ENCODE measurements at places on chromosomes 7 and 10.

- no peak for DNase-seq
These were observed 50.0 kb downstream of the AOC1 start for GRCh38 chr7:150902078-150903033.

DNA sequence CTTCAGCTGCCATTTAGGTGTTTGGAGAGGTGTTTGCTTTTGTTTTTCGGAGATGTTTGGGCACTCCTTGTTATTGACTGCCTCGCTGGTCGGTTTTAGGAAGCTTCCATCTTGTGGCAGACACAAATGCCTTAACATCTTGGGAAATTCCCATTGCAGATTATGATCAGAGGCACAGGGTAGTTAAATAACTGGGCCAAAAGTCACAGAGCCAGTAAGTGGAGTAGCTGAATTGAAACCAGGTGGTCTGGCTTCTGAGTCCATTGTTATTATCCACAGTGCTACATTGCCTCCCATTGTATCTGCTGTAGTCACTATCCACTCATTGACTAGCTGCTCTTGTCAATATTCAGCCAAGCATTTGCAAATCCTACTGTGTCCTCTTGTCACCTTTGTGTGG lies 138.2 kb upstream of the PLPP4 start:
- DNase-seq = no peak

GRCh38 chr7:80736371-80737125 lies 98.1 kb downstream of the CD36 start:
- DNase-seq = no peak

GRCh38 chr10:67280405-67280804 lies 354.6 kb downstream of the LRRTM3 start:
- no peak for DNase-seq

DNA sequence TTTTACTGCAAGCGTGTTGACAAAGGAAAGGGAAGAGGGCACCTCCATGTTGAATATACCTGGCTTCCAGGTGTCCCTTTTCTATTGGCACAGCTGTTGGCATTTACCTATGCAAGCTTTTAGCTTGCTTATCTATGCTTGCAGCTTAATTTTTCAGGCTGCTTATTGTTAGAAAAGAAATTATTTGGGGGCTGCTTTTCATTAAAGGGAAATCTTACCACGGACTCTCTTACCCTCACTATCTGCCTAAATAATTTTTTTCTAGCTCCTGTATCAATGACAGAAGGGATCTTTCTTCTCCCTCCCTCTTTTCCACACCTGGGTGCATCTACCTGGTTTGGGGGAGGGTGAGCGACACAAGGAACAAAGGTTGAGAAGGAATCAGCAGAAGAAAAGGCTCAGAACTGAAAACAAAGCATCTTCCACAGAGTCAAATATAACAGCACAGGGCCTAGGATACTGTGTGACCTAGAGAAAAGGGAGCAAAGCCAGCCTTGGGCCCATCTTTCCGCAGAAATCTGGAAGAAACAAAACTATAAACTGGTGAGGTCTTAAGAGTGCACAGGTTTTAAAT lies 15.2 kb upstream of the GJC3 start:
- no peak for DNase-seq

GRCh38 chr7:138753610-138754009 lies 44.2 kb upstream of the TMEM213 start:
- DNase-seq = no peak

DNA sequence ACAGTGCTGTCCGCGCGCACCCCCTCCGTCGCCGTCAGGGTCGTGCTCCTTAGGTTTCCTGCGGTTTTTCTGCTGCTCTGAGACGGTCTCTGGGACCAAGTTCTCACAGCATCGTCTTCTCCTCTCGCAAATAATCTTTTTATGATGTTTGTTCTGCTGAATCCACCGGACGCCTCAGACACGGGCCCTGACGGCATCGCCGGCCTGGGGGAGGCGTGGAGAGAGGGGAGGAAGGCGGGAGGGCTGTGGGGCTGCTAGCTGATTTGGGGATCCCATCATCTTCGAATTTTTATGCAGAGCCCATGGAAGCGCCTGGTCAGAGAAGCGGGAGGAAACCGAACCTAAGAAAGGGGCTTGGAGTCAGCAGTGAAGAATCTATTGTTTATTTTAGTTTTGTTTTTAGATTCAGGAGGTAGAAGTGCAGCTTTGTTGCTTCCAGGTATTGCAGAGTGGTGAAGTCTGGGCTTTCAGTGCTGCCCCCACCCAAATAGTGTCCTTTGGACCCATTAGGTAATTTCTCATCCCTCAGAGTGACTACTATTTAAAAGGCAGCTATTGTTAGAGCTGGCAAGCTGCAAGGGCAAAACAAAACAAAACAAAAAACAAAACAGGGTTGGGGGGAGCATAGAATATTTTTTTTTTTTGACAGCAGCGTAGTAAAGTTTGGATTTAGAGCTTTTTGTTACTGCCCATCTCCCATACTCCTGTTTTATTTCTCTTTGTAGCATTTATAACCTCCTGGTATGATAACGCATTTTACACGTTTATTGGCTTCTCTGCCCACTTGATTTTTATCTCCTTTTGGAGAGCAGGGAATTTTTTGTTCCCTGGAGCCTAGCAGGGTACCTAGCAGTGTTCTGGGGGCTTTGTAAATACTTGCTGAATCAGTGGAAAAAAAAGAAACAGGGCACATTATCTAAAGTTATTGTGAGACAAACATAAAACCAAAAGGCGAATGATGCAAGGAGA lies 92.6 kb downstream of the SPAG6 start:
- DNase-seq = peak; percentile 46

- DNase-seq = no peak
These were observed 29.1 kb downstream of the ALOX5 start for GRCh38 chr10:45403151-45403550.

DNA sequence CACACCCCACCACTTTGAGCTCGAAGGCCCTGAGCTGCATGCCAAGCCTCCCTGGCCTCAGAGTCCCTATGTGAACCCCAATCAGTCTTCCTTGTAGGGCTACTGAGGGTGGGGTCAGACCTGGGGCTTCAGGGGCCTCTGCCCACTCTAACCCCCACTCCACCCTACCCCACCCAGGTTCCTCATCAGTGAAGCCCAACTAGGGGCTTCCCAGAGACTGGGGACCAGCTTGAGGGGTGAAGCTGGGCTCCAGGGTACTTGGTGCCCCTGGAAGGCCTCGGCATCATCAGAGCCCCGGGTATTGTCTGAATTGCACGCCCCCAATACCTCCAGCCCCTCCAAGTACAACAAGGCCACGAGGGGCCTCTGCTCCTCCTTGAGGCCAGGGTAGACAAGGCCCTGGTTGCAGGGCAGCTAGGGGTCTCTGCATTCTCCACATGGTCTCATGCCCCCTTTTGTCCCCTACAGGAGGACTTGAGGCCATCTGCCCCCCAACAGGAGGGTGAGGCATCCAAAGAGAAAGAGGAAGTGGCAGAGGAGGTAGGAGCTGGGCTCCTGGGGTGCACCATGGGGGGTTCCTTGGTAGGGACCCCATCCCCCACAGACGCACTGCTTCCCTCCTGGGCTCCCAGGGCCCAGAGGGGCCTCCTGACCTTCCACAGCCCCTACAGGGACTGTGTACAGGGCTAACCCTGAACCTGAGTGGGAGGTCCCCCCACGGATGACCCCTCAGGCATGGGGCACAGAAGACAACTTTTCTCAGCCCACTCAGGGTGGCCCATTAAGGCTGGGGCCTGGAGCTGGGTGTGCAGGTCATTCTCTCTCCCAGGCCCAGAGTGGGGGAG lies 4.0 kb downstream of the SNCG start:
- DNase-seq = no peak

Data from stimulated activated naive CD4-positive, alpha-beta T cell (primary cell).